ENCODE measurements at places on chromosomes 12 and 14.

DNA sequence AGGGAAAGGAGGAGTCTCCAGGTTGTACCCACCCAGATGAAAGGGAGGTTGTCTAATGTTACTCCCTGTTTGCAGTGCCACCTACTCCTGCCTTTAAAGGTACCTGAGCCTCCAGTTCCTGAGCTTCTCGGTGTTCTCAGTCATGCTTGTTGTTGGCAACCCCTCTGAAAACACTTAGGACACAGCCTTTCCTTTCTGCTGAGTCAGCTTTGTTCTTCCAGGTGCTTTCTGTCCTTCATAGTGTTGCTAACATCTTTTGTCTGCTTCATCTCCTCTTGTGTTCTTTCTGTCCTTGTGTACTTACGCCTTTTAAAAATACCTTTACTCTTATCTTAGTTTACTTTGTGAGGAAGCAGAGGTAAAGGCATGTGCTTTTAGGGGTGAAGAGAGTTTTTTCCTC, 97.0 kb upstream of the NEDD1 start:
- no peak for DNase-seq

- DNase-seq, result no peak
Measured at GRCh38 chr12:47820631-47821345, 1.1 kb upstream of the HDAC7 start.

DNA sequence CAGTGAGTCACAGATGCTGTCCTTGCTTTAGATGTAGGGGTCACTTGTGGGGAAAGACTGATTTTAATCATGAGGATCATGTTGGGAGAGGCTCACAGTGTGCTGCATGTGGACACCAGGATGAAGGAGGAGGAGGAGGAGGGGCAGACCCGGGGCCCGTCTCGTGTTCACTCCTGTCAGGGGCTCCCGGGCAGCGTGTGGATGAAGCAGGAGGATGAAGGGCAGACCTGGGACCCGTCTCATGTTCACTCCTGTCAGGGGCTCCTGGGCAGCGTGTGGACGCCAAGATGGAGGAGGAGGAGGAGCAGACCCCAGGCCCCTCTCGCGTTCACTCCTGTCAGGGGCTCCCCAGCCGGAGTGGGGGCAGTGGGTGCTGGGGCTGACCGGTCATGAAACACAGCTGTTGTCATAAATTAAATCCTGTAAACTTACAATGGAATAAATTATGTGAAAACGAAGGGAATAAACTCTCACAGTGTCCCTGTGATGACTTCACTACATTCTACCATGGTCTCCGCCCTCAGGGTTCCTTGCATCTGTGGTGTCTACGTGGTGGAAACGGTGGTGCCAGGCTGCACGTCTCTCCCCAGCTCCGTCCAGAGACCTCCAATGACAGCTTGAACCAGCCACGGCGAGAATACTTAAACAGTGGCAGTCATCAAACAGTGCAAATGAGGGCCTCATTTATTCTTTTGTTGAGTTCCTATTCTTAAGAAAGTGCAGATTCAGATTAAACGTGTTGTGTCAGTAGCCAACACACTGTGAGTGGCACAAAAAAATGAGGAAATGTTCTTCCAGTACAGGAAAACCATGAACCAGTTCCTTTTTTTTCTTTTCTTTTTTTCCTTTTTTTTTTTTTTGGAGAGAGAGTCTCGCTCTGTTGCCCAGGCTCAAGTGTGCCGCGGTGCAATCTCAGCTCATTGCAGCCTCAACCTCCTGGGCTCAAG, 37.7 kb upstream of the SFSWAP start:
- no peak for DNase-seq

GRCh38 chr12:31312431-31312830, 13.5 kb downstream of the SINHCAF start:
- DNase-seq, result no peak

DNA sequence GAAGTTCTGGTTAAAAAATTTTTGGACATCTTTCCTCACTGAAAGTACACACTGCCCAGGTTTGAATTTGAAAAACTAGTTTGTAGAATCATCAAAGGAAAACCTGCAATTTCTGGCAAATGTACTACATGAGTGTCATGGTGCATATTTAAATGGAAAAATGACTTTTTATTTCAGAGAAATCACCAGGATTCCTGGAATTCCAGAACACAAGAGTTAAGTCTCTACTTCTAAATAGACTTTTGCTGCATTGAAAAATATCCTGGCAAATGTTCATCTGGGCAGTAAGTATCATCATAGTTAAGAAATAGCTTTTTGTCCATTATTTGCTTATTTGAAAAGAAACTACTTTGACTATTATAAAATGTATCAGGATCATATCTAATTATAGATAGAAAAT, 275.1 kb downstream of the PRKD1 start:
- DNase-seq, result no peak

DNA sequence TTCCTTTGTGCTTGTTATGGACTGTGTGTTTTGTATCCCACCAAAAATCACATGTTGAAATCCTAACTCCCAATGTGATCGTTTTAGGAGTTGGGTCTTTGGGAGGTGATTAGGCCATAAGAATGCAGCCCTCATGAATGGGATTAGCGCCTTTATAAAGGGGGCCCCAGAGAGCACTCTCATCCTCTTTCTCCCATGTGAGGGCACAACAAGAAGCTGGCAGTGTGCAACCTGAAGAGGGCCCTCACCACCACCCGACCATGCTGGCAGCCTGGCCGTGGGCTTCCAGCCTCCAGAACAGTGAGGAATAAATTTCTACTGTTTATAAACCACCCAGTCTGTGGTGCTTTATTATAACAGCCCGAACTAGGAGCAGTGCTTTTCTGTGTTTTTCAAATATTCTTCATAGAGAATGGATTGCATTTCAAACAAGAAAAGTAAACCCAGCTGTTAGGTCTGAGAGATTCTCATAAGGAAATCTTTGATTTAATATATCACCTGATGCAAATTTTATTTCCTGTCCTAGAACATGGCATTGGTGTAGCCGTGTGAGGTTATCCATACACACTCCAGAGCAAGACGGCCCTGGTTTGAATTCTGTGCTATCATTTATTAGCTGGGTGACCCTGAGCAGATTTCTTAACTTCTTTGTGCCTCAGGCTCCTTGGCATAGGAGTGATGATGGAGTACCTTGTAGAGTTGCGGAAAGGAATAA, 27.8 kb downstream of the HSPB8 start:
- DNase-seq, result no peak

DNA sequence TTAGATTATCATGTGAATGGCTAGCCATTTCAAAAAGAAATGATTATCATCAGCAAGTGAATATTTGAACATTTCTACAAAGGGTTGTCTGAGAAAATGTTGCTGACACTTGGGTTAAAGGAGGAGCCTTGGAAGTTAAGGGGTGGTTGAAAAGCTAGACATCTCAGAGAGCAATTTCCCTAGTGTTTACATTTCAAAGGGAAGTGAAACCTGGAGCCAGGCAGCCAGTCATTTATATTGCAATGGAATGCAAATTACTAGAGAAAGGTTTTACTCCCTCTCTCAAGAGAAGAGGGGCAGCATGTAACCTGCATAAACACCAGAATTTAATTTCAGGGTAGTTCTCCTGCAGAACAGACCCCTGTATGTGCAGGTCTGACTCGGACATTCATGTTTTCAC, 279.0 kb downstream of the SLC16A7 start:
- no peak for DNase-seq

DNA sequence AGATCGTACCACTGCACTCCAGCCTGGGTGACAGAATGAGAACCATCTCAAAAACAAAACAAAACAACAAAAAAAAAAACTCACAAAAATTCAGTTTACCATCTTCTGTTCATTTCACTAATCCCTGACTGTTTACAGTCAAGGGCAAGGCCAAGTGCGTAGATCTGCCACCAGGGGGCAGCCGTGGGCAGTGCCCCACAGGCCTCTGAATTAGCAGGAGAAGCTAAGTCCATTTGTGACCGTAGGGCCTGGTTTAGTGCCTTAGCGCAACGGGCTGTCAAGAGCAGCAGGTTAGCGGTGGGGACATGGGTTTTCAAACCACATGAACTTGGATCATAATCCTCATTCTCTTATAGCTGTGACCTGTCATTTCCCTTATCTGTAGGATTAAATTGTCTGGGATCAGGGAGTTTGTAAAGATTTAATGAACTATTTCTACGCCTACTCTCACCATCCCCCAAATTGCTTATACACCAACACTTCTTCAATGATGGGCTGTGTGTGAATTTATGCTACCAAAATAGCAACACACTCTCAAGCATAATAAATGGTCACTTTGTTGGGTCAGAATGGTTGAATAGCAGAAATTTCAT, 49.0 kb downstream of the KCTD10 start:
- DNase-seq, result peak; percentile 68

GRCh38 chr12:121288158-121288845, 8.2 kb downstream of the CAMKK2 start:
- DNase-seq, result no peak
